ENCODE measurements at places on chromosomes 6 and 20.

DNA sequence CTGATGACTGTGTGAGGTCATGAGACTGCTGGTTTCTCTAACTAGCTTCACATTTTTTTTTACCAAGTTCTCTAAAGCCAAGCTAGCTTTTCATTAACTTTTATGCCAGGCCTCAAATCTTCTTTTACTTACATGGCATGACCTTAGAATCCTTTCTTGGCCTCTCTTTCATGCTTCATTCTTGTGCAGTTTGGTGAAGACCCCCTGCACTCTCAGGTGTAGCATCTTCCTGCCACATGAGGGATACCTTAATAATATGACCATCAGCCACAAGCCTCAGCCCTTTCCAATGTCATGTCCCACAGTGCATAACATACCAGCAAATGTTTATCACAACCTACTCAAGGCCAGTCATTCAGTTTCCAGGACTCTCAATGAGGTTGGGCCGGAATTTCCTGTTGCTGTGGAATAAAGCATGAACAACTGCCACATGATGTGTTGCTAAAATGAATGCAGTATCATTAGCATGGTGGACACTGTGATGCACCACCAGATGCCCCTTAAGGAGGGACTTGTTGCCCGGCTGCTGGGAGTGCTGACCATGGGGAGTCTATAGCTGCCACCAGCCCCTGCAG, 72.2 kb downstream of the RIN2 start:
- DNase-seq = no peak

DNA sequence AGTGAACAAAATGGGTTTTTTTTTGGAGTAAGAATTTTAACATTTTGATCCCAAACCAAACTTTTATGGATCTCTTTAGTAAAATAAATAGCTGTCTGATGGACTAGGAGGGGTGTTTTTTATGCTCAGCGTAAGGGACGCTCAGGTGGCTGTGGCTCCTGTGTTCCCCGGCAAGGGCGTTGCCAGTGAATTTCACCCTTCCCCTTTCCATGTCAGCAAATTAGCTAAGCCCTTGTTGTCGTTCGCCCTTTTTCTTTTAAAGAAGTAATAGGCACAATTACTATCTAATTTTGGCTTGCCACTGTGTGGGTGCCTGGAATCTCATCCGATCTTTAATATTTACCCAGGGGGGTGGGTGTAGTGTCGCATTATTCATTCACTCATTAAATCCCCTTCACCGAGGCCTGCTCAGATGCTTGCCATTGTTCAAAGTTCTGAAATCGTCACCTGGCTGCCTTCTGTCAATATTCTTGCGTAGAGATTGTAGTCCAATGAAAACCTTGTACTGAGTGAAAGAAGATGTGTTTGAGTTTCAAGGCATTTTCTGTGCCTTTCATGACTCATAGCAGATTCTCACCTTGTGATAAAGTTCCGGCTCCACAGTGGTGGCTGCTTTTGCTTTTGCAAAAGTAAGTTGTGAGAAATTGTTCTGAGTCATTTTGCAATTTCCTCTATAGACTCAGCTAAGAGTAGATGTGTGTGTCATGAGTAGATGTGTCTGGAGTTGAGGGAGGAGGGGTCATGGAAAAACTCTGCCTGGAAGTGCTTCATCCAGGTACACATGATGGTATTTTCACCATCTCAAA, 40.0 kb upstream of the CLDN20 start:
- peak; percentile 57 for DNase-seq

GRCh38 chr6:10210052-10210451, 204.8 kb downstream of the TFAP2A start:
- no peak for DNase-seq

- DNase-seq = no peak
Observed at GRCh38 chr20:3000852-3001523, 42.4 kb upstream of the GNRH2 start.

DNA sequence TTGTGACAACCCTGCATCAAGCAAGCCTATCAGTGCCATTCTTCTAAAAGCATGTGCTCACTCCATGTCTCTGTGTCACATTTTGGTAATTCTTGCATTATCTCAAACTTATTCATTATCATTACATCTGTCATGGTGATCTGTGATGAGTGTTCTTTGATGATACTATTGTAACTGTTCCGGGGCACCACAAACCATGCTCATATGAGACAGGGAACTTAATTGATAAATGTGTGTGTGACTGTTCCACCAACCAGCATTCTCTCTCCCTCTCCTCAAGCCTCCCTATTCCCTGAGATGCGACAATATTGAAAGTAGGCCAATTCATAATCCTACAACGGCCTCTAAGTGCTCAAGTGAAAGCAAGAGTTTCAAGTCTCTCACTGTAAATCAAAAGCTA, 4.0 kb downstream of the HUS1B start:
- DNase-seq = no peak

GRCh38 chr6:97656706-97657350, 373.8 kb upstream of the MMS22L start:
- DNase-seq = no peak

DNA sequence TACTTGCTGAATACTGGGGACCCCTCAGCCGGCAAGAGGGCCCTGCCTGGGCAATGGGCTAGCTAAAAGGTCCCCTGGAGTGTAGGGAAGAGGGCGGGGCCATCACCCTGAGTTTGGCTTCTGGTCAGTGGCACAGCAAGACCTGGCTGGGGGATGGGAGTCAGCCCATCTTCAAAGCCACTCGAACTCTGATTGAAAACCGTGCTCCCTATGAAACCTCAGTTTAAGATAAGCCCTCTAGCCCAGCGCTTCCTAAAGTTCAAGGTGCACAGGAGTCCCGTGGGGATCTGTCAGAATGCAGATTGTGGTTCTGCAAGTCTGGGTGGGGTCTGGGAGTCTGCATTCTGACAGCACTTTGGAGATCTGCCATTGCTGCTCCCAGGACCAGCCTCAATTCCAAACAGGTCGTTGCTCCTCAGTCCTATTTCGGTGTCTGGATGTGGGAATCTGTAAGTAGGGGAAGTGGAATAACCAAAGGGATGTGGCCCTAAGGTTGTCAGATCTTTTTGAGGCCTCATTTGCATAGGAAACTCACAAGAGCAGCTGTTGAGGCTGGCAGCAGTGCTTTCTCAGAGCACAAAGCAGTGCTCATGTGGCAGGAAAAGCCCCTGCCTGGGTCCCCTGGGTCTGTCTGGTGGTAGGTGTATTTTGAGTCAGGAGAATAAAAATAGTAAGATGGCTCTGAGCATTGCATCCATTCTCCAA, 85.3 kb upstream of the SCP2D1 start:
- no peak for DNase-seq

DNA sequence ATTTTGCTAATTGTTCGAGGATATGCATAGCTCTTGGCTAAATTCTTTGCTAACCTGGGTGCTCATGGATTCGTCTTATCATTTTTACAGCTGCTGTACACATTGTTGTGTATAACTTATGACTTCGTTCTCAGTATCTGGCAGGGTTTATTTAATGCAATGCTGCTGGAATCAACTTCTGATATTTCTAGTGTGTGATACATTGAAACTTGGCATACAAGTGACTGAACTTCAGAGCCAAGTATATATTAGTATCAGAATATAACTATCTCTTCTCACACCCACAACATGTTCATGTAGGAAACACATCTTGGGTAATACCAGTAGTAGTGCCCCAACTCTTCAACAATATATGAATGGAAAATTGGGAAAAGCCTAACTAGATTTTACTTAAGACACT, 764.2 kb downstream of the TENT5A start:
- DNase-seq = no peak

DNA sequence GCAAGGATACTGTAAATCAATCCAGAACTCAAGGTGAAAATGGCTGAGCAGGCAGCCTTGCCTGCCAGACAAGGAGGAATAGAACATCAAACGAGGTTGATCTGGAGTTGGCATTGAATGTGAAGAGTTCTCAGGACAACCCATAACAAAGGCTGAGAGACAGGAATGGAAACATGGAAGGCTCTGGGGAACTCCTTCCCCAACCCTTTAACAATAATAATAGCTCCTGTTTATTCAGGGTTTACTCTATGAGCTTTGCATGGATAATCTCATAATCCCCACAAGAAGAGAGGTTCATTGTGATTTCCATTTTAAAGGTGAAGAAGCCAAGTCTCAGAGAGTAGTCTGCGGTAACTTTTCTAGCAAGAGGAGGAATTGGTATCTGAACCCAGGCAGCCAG, 151.7 kb downstream of the SOD2 start:
- DNase-seq = no peak

DNA sequence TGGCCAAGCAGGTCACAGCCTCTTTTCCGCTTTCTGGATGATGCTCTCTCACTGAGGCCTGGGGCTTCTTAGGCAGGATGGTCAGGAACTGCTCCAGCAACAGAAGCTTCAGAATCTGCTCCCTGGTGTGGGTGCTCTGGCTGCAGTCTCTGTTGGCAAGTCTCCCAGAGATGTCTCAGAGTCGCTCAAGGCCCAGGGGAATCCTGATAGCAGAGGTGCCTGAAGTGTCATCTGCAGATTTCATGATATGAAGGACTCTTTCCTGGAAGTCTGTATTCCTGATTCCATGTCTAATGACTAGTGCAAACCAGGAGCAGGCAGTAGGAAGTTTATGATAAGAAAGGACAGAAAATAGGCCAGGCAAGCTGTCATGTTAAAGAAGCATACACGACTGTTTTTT, 20.3 kb downstream of the ZSCAN31 start:
- no peak for DNase-seq

DNA sequence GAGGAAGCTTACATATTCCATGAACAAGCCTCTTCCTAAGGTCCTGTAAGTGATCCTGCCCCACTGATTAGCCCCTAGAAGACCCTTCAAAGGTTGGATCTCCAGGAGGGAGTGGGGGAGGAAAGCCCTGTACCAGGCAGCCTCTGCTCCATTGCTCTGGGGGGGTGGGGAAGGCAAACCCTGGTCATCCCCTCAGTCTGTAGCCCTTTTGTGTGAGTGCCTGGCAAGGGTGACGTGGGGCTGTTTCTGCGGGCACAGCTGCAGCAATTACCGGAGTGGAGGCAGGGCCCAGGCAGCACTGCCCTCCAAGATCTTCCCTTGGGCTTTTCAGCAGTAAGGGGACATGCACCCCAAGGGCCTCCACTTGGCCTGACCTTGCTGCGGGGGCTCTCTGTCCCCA, at the start of gene MOG:
MOG (plus strand) TSS at position 295 of the 400 bp plus-strand sequence. CDS start 118 bp downstream, outside the sequence.
- no peak for DNase-seq

DNA sequence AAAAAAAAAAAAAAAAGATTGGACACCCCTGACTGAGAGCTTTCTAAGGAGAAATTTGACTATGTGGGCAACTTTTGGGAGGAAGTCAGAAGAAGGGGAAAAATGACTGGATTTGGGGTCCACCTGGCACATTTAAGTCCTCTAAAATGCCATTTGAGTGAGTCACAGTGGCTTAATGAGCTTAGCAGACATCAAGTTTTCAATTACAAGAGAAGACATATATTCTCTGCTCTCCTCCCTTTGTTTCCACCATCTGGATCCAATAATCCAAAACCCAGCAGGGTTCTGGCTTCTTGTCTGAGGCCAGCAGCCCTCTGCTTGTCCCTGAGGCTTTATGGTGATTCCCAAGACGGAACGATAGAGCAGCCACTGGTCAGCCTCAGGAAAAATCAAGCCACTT, 6.9 kb downstream of the PI3 start:
- no peak for DNase-seq

GRCh38 chr6:111583986-111584385, 21.7 kb downstream of the TRAF3IP2 start:
- no peak for DNase-seq

DNA sequence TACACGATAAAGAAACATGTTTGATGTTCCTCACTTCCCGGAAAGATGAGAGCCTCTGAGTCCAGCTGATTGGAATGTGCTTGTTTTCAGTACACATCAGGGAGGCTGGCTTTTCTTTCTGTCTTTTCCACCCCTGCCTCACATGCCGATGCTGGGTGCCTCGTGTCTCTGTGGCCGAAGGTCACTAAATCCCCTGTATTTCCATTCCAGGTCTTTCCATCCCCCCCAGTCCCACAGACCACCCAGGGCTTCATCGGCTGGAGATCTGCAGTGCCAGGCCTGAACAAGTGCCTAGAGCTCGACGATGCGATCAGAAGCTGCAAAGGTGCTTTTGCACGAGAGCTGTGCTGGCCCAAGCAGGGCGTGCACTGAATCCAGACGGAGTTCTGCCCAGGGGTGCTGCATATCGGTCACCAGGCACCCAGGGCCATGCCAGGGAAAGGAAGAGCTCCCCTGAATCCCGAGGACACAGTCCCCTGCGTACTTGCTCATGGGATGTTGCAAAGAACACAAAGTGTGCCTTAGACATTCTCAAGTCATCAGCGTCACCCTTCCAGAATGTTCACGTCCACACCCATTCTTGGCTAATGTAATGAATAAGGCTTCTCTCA, 67.9 kb downstream of the ANKRD60 start:
- no peak for DNase-seq

DNA sequence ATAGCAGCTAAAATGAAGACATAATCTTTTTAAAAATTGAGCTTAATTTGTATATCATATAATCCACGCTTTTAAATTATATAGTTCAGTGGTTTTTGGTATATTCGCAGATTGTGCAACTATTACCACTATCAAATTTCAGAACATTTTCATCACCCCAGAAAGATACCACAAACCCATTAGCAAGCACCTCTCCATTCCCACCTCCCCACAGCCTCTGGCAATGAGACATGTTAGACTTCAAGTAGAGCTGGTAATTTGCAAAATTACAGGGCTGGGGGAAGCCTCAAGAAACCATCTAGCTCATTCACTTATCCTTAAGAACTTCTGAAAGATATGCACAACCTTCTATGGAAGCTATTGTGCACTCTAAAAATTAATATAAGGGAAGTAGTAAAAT, 37.2 kb downstream of the TRMT6 start:
- DNase-seq = no peak

DNA sequence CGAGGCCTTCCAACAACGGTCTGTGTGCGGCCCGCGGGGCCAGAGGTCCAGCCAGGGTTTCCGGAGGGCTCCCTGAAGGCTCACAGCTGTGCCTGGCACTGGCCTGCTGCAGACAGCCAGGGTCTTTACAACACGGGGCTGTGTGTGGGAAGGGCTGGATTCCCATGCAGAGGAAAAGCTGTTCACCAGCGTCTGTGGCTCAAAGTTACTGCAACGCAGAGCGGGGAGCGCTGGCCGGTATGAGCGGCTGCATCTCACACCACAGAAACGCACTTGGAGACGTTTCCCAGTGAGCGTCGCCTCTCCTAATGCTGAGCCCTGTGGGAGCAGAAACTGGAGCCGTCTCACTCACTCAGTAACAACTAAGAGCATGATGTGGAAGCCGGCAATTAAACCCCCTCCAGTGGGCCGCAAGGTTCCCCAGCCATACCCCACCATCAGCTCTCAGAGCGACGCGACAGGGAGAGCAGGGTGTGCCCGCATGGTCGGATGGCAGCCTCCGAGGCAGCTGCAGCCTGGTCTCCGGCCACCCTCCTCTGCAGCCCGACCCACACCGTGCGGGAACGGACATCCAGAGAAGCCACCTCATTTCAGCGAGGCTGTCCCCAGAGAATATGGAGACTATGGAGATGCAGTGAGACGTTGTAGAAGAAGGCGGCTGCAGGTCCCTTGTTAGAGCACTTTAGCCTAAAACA, 42.6 kb downstream of the DLL1 start:
- DNase-seq = no peak

- DNase-seq = no peak
Observed at GRCh38 chr6:69790629-69791028, 6.2 kb downstream of the LMBRD1 start.

All from stimulated activated CD4-positive, alpha-beta T cell treated with anti-CD3 and anti-CD28 coated beads, Interleukin-2, amount 100 ng/mL, for 24 hours (primary cell).